ENCODE measurements at places on chromosomes 2 and 18.

- DNase-seq = no peak
These were observed 144.4 kb downstream of the THSD7B start for GRCh38 chr2:136909777-136910176.

DNA sequence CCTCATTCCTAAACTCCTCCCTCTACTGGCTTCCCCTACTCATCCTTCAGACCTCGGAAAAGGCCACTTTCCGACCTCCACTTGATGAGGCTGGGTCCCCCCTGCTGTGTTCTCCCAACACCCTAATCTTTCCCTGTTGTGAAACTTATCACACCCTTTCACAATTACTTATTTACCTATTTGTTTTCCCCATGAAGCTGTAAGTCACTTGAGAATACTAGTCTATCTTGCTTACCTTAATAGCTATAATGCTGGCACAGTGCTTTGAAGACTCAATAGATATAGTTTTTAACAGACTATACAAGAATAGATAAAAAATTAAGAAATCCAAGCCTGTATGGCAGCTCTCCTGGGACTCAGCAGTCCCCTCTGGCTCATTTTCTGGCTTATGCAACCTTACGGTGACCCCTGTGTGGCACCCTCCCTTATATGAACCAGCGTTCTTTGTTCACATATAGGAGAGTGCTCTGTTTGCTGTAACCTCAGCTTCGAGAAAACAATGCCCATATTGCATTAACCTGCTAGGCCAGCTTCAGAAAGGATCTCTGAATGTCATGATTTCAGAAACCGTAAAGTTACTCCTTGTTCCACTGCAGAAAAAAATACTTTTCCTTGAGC is 220.4 kb upstream of the PKDCC start:
- no peak for DNase-seq

GRCh38 chr18:79582978-79583377 is 96.6 kb upstream of the CTDP1 start:
- no peak for DNase-seq

DNA sequence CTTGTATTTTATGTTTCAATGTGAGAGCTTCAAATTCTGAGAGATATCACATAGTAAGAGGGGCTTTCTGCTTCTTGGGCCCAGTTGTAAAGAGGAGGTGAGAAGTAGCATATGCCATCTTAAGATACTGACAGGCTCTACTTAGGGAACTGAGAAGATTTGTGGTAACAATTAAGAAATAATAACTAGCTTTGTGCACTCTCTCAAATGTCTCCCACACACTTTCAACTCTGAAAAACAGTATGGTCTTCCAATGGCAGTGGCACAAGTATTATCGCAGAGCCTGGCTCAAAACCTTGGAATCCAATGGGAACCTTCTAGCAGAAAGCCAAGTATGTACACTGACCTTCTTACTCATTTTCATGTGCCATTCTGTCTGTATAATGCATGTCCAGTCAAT is 80.3 kb upstream of the FAM237A start:
- DNase-seq = no peak

DNA sequence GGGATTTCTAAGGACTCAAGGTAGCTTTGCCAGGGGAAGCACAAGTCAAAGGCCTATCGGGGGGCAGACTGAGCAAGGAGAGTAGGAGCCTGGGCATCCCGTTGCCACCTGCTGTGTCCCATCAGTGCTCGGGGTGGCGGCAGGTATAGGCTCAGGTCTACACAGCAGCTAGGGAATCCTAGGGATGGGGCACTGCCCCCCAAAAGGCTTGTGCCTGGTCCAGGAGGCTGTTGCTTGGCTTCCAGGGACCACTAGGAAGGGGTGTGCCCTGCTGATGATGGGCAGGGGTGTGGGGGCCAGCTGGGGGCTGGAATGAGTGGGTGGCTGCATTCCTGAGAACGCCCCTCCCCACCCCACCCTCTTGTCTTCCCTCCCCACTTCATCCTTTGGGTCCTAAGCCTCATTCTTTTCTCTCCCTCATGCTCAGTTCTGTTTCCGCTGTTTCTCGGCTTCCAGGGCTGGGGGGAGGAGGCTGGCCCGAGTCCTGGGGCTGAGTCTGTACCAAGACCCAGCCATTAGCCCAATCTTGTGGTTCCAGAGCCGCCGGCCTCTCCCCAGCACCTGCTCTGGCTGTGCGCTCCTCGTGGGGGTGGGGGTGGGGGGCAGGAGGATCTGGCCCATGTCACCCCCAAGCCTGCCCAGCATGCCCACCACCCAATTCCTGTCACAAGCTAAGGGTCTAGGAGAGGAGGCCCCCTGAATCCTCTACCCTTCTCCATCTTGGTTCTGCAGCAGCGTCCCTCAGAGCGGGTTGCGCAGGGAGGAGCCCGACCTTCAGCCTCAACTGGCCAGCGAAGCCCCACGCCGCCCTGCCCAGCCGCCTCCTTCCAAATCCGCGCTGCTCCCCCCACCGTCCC is 12.8 kb downstream of the SPEG start:
- DNase-seq = no peak

DNA sequence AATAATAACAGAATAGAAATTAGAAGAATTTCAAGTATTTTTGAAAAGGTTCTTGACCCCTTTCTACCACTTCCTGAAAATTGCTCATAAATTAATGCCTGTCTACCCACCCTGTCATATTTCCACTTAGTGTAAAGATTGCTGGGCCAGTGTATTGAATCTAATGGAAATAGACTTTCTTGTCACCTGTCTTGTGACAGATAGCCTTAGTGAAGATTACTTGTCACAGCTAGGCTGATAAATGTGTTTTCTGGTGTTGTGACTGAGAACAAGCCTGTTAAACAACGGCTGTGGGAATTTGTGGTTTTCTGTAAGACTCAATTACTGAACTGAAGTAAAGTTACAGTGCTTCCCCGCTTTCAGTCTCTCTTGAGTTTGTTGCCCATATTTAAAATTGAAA is 37.0 kb downstream of the PIK3C3 start:
- no peak for DNase-seq

DNA sequence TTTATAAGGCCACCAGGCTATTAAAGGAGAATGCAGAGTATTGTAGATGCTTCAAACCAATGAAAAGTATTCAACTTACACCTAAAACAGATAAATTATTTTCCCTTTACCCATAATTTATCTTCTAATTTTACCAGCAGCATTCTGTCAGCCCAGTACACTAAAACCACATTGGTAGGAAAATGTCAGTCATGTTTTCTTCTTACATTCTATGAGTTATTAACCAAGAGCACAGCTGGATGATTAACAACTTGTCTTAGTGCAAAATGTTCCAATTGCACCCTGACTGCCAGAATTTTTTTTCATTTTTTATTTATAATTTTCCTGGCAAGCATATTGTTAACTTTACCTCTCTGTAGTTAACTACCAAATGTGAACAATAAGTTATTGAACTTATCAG is 79.0 kb upstream of the WDR75 start:
- no peak for DNase-seq

DNA sequence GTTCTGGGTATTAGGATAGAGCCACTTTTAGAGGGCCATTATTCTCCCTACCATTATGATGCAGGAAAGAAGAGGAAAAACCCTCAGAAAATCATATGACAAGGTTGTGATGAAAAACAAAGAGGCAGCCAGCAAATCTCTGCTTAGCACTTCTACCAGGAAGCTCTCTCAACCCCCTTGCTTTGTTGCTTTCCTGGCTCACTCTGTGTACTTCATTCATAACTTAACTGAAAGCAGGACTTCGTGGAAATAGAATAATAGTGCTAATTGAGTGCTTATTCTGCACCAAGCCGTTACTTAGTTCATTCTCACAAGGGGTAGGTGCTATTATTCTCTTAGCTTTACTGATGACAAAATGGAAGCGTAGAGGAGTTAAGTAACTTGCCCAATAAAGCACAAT is 354.1 kb downstream of the HRH4 start:
- no peak for DNase-seq

- DNase-seq = no peak
These were observed 73.9 kb downstream of the SLC39A10 start for GRCh38 chr2:195730912-195731311.

DNA sequence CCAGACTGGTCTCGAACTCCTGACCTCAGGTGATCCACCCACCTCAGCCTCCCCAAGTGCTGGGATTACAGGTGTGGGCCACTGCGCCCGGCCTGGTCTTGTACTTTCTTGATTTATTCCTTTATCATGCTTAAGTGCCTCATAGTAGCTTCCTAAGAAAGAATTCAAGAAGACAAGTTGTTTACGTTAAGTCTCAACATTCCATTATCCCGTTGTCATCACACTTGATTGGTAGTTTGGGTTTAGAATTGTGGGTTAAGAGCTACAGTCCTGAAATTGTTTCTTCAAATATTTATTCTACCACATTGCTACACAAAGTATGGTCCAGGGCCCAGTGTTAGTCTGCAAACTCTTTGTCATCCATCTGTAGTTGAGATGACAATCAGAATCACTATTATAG is 194.0 kb downstream of the VWC2L start:
- DNase-seq = no peak

DNA sequence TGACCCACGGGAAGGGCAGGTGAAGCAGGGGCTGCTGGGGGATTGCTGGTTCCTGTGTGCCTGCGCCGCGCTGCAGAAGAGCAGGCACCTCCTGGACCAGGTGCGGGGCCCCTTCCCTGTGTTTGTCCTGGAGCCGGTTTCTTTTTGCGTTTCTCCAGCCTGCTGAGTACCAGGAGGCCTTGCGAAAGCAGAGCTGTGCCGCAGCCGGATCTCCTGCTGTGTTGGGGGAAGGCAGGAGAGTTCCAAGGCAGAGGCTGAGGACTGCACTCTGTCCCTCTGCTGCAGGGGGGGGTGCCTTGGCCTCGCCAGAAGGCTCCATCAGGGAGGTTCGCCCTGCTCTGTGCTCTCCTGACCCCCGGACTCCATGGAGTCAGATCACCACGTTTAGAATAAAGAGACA is 2.8 kb downstream of the CAPN10 start:
- DNase-seq = no peak

GRCh38 chr2:88680916-88681315 is 10.6 kb upstream of the RPIA start:
- no peak for DNase-seq

GRCh38 chr2:197878792-197879191 is 74.4 kb downstream of the PLCL1 start:
- DNase-seq = no peak

GRCh38 chr2:237695201-237695780 is 67.9 kb downstream of the LRRFIP1 start:
- no peak for DNase-seq

- no peak for DNase-seq
These were observed 95.6 kb upstream of the THOC1 start for GRCh38 chr18:363301-364085.

GRCh38 chr2:224069172-224069571 is 30.1 kb upstream of the SERPINE2 start:
- DNase-seq = no peak

DNA sequence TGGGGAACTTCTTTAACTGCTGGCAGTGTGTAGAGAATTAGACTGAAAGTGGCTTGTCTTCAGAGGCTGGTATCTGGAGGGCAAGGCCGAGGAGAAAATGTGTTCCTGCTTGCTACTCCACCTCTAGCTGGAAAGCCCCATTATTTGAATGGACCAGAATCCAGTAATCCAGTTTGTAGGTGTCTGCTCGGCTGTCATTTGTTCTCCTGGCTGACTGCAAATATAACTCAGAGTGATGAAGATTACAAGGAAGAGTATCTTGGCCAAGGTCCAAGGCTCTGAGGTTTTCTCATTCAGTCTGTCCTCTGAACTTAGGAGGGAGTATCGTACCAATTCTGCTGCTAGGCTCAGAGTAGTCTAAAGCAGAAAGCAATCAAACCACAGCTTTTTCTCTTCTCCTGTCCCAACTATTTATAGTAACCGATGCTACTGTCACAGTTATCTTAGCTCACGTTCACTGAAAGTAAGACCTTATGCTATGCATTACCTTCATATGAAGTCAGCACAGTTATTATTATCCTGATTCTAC is 228.6 kb downstream of the SETBP1 start:
- DNase-seq = no peak
